ENCODE measurements at places on chromosomes 6 and 20.
A peak's percentile ranks its signal among the peaks of the same experiment; 100 is the strongest.

DNA sequence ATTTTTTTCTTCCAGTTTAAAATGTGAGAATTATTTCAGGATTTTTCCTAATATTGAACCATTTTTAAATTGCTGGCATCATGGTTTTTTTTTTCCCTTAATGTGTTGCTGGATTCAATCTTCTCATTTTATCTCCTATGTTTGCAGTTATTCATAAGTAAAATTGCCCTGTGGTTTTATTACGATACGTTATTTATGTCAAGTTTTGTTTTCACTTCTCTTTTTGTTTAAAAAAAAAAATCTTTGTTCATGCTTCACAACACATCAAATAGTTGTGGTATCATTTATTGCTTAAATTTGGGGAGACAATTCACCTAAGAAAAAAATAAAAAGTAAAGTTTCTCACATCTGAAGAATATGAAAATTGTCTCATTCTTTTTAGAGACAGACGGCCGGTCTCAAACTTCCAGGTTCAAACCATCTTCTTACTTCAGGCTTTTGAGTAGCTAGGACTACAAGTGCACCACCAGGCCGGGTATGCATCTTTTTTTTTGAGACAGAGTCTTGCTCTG lies 239.3 kb upstream of the ID4 start:
- no peak for DNase-seq

DNA sequence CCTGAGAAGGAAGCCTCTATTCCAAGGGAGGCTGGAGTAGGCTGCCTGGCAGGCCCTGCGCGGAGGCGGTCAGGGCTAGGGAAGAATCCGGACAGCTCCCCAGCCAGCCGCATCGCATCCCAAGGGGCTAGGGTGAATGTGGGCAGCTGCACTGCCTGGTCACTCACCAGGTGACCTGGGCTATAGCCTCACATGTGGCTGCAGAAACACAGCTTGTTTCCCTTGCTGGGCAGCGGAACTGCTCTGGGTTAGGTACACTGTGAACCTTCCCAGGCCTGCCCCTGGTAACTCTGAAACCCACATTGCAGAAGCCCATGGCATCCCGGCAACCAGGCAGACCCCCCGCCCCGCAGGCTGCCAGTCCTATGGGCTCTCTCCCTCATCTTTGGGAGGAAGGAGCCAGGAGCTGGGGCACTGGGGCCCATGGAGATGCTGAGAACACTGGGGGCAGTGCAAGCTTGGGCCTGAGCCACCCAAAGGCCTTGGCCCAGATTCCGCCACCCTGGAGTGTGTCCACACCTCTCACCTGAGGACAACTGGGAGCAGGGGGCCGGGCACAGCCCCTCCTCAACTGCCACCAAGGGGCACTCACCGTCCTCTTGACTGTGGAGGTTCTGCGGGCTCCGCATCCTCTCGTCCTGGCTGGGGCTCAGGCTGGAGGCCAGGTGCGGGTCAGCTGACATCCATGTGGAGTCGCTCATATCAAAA lies 111.0 kb downstream of the NOL4L start:
- no peak for DNase-seq

- no peak for DNase-seq
These were observed 40.9 kb downstream of the SUMO4 start for GRCh38 chr6:149440735-149441671.

- DNase-seq: no peak
These were observed 121.6 kb downstream of the ISM1 start for GRCh38 chr20:13342469-13343242.

DNA sequence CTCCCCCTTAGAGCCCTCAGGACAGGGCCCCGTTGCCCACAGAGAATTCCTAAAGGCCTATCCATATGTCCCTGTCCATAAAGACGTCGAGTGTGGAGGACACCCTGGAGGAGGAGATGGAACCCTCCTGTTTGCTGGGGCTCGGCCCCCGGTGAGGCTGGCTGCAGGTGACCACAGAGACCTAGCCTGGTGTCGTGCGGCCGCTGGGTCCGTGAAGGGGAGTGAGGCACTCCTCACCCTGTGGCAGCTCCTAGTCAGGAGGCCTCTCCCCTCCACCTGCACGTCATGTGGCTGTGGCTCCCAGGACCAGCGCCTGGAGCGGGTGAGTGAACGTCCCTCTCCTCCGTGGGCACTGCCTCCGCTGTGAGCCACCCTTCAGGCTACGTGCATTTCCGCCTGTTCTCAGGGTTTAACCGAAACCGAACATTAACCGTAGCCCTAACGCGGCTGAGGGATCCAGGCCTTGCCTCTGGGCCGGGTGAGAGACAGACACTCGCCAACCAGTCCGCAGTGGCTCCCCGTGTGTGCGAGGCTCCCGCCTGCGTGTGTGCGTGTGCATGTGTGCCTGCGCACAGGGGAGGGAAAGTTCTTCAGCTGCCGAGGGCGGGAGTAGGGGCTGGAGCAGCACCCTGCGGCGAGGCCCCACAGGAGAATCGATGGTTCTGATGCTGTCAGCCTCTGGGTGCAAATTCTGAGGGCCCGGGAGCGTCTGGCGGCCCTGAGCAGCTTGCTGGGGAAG lies 5.9 kb upstream of the TCEA2 start:
- DNase-seq: no peak

DNA sequence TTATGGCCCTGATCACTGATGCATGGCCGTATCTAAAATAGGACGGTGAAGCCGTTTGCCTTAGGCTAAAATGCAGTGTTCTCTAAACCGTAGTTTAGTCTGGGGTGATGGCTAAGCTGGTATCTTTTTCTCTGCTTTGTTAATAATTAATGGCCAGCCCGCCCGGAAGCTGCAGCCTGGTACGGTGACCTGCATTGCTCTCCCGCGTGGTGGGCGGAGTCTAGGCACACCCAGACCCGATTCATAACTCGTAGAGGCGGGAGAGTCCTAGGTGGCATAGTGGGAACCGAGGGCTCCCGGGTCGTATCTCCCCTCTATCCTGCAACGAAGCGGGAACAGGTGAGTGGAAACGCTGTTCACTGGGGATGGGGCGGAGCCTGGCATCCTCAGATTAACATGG lies 5.5 kb downstream of the CDH4 start:
- no peak for DNase-seq

GRCh38 chr6:26312501-26313397 lies 52.2 kb upstream of the BTN3A2 start:
- peak; percentile 88 for DNase-seq

GRCh38 chr20:5691918-5692618 lies 58.1 kb upstream of the SHLD1 start:
- no peak for DNase-seq

DNA sequence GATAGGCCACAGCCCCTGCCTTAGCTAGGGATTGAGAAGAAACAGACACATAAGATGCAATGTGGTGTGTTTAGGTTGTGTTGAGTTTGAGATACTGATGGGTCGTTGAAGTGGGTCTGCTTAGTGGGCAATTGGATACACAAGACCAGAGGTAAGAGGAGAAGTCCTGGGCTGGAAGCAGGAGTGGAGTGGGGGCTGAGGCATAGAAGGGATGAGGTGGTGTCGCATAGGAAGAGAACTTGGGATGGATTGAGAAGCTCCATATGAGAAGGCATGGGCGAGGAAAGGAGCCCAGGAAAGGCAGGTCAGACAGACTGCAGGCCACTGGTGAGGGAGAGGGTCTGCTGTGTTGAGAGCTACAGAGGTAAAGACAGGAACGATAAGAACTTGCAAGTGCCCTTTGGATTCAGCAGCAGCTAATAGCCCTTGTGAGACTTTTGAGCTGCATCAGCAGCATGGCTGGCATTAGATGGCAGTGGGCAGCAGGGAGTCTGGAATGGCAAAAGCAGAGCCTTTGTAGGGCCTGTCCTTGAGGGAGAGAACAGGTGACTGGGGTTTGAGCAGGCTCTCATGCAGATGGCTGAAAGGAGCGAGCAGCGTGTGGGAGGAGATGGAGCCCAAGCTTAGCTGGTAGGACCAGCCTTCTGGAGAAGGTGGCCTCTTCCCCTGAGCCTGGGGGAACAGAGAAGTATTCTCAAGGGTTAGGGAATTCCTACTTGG lies 33.2 kb downstream of the PLCG1 start:
- peak; percentile 60 for DNase-seq

- no peak for DNase-seq
These were observed 155.5 kb upstream of the SLC24A3 start for GRCh38 chr20:19056909-19057308.

GRCh38 chr20:38757145-38757775 lies 9.0 kb downstream of the ACTR5 start:
- DNase-seq: no peak

GRCh38 chr6:158566207-158566818 lies 6.4 kb downstream of the TMEM181 start:
- no peak for DNase-seq

- DNase-seq: no peak
These were observed 157.7 kb upstream of the EYA4 start for GRCh38 chr6:133083248-133083967.

DNA sequence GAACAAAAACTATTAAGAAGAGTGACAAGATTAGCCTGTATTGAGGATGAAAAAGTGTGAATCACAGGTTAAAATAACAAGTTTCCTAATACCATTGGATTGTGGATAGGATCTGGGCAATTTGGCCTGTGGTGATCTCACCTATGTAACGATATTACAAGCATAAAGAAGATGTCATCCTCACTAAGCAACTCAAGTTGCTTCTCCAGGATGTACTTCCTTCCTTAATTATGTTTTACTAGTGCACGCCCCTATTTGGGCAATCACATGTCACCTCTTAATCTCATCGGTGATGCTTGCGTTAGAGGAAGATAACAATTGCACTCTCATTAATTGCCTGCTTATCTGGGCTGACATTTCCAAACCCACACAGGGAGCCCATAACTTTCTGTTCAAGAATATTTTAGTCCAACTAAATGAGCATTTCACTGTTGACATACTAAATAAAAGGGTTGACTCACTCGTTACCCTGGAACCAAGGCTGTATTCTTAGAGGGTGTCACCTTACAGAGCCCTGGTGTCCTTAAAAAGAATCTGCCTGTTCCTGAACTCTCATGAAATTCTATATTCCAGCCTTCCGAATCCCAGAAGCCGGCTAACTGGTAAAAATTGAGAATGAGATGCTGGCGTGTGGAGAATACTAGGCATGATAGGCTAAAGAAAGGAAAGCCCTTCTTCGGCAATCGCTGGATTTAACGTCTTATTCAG lies 88.2 kb upstream of the ATXN1 start:
- DNase-seq: no peak

DNA sequence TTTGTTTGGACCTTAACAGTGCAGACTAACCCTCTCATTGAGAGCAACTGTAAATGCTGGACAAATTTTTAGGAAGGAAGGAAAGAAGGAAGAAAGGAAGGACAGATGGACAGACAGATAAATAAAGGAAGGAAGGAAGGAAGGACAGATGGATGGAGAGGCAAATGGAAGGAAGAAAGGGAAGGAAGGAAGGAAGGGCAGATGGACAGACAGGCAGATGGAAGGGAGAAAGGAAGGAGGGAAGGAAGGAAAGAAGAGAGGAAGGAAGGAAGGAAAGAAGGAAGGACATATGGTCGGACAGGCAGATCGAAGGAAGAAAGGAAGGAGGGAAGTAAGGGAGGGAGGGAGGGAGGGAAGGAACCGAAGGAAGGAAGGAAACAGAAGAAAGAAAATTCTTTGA lies 388.5 kb upstream of the CDH4 start:
- no peak for DNase-seq

DNA sequence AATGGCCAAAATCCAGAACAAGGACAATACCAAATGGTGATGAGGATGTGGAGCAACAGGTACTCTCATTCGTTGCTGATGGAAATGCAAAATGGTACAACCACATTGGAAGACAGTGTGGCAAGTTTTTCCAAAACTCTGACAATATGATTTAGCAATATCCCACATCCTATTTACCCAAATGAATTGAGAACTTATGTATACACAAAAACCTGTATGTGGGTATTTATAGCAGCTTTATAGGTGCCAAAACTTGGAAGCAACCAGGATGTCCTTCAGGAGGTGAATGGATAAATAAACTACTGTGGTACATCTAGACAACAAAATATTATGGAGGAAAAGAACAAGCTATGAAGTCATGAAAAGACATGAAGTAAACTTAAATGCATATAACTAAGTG lies 156.5 kb downstream of the TFAP2A start:
- DNase-seq: no peak

DNA sequence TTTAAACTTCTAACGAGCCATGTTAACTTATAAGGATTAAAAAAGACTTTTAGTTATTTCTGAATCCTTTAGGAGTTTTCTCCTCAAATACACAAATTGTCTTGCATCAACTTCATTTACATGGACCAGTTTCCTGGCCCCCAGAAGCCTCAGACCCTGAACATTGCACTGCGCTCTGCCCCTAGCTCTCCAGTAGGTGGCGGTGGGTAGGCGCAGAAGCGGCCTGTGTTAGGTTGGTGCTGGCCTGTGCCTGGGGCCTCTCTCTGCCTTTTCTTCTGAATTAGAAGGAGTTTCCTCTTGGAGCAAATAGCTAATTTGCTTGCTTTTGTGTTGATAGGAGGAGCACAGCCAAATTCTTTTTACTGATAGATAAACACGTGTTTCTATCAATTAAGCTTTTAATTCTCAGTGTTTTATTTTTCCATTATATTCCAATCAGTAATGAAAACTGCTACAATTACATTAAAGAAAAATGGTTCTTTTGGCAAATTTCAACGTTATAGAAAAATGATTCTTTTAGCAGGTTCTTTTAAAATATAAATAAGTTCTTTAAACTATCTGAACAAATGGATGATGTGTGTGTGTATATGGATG lies 44.4 kb downstream of the DTD1 start:
- peak; percentile 78 for DNase-seq

- peak; percentile 77 for DNase-seq
These were observed 10.5 kb upstream of the KIAA1755 start for GRCh38 chr20:38270869-38271605.

- DNase-seq: no peak
These were observed 135.7 kb downstream of the ATXN1 start for GRCh38 chr6:16625291-16626265.

- no peak for DNase-seq
These were observed 88.1 kb downstream of the GRM4 start for GRCh38 chr6:34057790-34058189.

- DNase-seq: no peak
These were observed 146.9 kb downstream of the TBC1D7 start for GRCh38 chr6:13181393-13181792.

GRCh38 chr20:57772349-57772964 lies 62.6 kb upstream of the PMEPA1 start:
- DNase-seq: peak; percentile 53

GRCh38 chr20:54103762-54104600 lies 33.6 kb upstream of the BCAS1 start:
- no peak for DNase-seq

DNA sequence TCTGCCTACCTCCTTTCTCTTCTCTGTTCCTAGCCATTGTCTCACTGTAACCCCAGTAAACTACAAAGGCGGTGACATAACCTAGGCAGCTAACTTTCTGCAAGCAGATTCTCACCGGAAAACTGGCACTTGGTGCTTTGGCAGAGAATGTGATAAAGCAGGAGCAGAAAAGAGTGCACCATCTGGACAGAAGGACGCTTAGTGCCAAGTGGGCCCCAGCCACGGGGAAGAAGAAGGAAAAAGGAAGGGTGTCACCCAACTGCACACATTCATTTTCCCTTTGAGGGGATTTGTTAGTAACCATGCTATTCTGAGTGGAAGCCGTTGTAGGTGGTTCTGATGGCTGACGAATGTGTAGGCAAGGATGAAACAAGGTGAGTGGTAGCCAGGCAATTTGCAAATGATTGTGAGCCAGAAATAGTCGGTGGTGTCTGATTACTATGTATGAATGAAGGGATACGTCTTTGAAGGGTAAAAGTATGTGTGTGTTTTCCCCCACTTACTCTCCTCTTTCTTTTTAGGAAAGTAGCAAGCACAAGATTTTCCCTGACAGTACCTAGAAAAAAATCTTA lies 148.3 kb upstream of the STXBP5 start:
- DNase-seq: no peak

Data from left forelimb (tissue), 1 donor.